ENCODE measurements at places on chromosomes 5 and 9.

DNA sequence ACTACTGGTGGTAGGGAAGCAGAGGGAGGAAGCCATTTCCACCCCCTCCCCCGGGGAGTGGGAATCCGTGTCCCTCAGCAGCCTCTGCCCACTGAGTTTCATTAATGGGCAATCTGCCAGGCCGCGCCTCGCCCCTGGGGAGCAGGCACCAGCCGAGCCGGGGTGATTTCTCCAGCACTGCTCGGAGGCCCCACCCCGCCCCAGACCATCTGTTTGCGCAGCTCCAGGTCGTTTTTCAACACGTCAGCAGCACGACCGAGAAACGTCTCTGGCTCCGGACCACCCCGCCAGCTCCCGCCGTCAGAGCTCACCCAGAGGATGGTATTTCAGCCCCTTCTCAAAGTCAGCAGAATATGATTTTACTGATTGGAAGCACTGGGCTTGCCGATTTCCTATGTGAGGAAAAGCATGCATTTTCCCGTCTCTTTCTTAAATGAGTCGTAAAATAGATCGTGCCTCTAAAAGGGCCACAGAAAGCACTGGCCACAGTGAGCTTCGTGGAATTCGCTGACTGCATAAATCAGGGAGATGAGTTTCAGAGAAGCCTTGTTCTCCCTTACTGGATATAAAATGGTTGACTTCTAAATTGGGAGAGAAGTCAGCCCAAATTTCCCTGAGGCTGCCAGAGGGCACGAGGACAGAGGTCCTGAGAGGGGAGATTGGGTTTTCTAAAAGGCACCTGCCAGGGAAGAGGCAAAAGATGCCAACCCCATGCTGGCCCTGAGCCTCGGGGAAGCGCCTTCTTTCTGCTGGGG, 47.0 kb downstream of the OLFM1 start:
- no peak for DNase-seq

DNA sequence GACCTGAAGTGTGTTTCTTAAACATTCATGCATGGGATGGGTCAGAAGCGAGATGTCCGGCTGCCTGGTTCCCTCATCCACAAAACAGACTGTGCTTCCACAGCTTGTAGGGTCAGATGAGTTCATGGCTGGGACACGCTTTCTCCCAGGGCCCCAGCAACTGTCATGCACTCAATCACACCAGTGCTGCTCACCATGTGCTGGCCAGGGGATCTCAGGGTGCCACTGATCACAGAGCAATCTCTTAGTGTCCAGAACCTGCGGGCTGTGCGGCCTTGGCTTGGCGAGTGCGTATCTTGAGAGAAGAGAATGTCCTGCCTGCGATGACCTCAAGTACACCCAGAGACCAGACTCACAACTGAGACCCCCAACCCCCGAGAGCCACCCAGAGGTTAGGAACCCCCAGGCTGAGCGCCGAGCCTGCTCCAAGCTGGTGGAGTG, 26.0 kb upstream of the FCN2 start:
- no peak for DNase-seq

GRCh38 chr9:131511880-131512279, 9.2 kb downstream of the POMT1 start:
- no peak for DNase-seq

DNA sequence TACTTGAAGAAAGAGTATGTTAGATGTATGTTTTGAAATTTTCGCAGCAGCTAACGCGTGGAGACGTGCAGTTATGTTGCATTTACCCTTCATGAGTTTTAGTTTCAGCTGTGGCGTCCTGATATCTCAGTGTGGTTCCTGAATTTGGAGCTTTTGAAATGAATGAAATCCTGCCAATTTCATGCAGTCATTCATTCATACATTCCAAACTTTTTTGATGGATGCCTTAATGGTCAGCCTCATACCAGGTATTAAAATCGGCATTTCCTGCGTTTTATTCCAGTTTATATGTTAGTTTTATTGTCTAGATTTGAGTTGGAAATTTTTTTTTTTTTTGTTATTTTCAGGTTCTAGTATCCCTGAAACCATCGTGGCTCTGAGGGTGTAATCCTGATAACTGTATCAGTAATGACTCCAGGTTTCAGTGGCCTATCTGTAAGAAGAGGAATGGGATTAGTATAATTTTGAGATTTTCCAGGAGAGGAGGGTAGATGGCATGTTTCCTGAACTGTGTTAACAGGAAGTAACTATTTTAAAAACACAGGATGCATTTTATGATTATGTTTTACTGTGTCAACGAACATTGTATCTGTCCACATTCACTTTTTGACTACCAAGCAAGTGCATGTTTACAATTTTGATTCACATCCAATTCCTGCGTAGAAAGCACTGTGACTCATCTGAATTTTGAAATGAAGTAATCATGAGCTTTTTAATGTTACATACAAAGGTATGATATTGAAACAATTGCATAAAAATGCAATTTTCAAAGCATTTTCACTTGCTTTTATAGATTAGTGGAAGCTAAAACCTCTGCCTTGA, 1.0 kb downstream of the FOCAD start:
- no peak for DNase-seq

DNA sequence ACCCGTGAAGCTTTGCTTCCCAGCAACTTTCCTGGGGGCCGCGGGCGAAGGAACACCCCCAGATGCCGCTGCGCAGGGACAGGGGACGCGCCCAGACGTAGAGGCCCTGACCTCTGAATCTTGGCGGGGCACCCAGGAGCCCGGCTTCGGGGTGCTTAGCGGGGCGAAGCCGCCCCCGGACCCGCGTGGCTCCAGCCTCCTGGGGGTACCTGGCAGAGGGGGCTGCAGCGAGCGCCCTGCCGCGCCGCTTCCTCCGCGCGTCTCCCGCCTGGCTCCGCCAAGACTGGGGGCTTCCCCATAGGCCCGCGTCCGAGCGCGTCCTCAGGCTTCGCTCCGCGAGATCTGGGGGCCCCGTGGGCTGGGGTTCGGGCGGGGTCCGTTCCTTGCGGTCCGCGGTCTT, 23.0 kb upstream of the ZNF782 start:
- DNase-seq = no peak

DNA sequence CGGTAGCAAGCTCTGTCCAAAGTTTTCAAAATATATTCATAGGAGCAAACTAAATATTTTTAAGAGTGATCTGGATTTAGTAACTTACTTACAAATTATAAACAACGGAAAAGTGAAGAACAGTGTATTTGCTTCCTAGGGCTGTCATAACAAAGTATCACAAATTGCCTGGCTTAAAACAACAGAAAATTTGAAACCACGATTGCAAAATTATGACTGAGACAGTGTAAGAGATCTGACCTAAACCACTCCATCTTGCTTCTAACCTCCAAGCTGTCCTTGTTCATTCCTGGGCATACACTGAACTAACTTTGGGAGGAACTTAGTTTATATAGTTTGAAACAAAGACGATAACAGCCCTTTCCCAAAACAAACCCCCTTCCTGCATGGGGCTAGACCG, 202.0 kb upstream of the CDH6 start:
- DNase-seq = no peak

DNA sequence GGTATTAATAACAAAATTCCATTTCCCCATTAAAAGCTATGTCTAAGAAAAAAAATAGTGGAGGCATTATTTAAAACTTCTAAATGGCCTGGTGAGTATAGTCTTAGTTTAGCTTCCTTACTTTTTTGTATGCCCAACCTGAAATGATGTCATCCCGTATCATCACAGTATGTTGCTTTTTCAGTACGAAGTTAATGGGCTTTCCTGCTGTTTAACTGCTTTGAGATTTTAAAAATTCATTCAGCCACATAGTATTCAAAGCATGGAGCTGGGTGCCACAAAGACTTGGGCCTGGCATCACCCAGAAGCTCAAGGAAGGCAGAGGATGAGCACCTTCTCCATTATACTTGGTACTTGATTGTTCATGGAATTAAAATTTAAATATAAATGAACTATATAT, 7.4 kb downstream of the F2RL2 start:
- DNase-seq = no peak

GRCh38 chr5:106399391-106399790, 1271.3 kb downstream of the EFNA5 start:
- DNase-seq = no peak

- DNase-seq = peak; percentile 32
These were observed 409.3 kb upstream of the SLC24A2 start for GRCh38 chr9:20197976-20198685.

GRCh38 chr5:22023784-22024183, 829.4 kb downstream of the CDH12 start:
- no peak for DNase-seq

- DNase-seq = no peak
These were observed 1809.9 kb upstream of the ACO1 start for GRCh38 chr9:30574355-30575151.

DNA sequence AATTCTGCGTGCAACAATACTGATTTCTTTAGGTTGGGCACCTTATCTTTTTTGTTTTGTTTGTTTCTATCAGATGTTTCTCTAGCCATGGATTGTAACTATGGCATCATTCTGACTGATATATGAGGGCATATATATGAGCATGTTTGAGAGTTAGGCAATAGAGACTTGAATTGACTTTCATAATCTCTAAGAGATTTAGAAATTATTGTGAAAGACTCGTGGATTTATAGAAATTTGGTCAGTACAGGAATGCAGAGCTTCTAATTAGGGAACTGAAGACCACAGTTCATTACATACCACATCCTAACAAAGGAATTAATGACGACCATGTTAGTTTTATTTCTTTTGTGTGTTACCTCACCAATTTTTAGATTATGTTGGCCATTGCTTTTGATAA, 546.0 kb upstream of the GRAMD2B start:
- no peak for DNase-seq

- no peak for DNase-seq
These were observed 83.9 kb downstream of the BARX1 start for GRCh38 chr9:93871286-93871685.

DNA sequence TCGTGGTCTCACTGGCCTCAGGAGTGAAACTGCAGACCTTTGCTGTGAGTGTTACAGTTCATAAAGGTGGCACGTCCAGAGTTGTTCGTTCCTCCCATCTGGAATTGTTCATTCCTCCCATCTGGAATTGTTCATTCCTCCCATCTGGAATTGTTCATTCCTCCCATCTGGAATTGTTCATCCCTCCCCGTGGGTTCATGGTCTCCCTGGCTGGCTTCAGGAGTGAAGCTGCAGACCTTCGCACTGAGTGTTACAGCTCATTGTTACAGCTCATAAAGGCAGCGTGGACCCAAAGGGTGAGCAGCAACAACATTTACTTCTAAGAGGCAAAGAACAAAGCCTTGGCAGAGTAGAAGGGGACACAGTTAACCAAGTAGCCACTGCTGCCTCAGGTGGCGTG, 69.1 kb downstream of the GCNT1 start:
- no peak for DNase-seq

GRCh38 chr9:104779334-104779733, 15.4 kb downstream of the NIPSNAP3B start:
- DNase-seq = no peak

GRCh38 chr5:17257705-17258273, 40.4 kb downstream of the BASP1 start:
- DNase-seq = no peak

DNA sequence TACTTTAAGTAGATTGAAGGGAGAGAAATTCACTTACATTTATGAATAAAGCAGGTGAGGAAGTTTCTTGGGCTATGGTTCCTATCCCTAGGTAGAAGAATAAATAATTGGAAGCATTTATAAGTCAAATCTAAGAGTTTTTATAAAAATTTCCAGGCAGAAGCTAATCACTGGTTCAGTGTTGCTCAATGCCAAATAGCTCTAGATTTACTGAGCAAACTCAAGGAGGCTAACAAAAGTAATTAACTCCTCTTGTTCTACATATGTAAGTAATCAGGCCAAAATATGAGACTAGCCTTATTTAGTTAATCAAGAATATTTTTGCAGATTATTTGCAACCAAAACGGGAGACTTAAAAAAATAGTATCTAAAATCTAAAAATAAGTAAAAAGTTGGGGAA, 472.3 kb downstream of the PLK2 start:
- no peak for DNase-seq

GRCh38 chr5:140823475-140823874, 2.1 kb downstream of the PCDHA5 start:
- DNase-seq = no peak

- peak; percentile 15 for DNase-seq
These were observed 664.0 kb downstream of the NR2F1-AS1 start for GRCh38 chr5:92917044-92917443.

- no peak for DNase-seq
These were observed 137.1 kb upstream of the ZNF618 start for GRCh38 chr9:113738893-113739604.

GRCh38 chr9:1879501-1879900, 135.6 kb upstream of the SMARCA2 start:
- DNase-seq = peak; percentile 82

- DNase-seq = no peak
These were observed 5.3 kb upstream of the BARHL1 start for GRCh38 chr9:132577119-132577518.

DNA sequence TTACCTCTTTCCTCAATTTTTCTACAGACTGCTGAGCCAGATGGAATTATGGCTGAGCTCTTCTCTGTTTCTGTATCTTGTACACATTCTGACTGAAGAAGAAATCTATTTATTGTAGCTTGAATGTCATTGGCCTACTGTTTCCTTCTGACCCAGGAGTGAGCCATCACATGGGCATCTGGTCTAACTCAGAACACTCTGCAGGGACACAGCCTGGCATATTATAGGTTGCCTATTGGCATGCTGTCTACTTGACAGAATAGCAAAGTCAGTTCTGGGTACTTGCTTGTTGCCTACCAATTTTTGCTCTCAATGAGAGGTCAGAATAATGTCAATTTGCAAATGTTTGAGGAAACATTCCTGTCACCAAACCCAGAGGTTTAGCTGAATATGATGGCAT, 7.3 kb downstream of the PCDHAC2 start:
- no peak for DNase-seq

DNA sequence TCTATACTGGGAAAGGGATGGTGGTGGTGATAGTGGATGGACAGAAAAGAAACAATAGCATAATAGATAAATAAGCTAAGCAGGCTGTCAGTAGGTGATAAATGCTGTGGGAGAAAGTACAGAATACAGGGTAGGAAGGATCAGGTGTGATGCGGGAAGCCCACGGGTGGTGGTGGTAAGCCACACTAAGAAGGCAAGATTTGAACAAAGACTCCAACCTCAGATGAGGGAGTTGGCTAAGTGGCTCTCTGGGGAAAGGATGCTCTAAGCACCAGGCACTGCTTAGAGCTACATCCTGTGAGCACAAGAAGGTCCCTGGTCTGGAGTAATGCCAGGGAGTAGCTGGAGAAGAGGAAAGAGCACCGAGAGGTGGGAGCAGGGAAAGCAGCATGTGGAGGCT, 151.6 kb upstream of the KLF9 start:
- no peak for DNase-seq

DNA sequence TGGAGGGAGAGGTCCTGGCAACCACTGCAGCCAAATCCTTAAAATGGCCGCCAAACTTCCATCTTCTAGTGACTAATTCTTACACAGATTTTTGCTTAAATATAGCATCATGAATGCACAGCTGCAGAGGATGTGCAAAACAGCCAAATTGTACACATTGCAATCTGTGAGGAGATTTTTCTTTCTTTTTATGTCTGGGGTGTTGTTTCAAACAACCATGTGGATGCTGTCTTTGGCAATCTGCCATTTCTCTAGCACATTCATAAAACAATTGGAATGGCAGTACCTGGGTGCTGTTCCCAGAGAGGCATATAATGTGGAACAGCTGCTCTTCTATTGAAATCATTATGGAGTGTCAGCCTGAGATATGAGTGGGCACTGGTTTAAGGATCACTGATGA, 1082.9 kb upstream of the SEMA6A start:
- DNase-seq = no peak

- DNase-seq = no peak
These were observed 23.1 kb downstream of the NDST1 start for GRCh38 chr5:150530951-150531588.
